ENCODE measurements at places on chromosomes 2 and 18.

DNA sequence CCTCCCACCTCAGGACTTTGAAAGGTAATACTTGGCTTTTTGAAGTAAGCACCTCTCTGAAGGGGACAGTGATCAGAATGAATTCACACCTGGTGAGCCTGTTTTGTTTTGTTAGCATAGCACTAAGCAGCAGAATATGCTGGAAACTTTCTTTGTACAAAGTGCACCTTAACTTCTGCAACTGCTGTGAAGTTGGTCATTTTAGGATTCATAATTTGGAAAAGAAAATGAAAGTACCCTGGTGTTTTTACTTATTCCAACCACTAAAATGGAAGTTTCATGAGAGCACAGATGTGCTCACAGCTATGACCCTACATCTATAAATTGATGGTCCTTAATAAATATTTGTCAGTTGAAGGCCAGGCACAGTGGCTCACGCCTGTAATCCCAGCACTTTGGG is 257.8 kb upstream of the STON1 start:
- DNase-seq = no peak

DNA sequence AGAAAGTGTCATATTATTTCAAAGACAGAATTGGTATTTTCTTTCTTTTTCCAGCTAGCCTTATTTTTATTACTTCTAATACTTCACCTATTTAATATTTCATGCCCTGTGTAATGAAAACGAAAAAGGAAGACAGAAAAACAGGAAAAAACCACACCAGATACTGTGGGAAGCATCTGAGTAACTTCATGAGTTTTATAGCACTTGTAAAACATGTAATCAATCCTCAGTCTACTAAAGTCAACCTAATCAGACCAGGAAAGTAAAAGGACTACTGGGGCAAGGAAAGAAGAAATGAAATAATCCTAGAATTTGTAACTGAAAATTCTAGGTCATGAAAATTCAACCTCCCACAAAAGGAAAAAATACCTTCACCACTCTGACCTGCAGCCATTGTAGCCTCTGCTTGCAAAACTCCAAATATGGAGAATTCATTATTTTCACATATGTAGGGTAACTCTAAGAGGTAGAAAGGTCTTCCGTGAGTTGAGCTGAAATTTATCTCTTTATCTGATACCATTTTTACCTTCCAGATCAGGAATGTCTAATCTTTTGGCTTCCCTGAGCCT is 34.7 kb upstream of the STRN start:
- no peak for DNase-seq

- no peak for DNase-seq
Measured at GRCh38 chr18:5500158-5500939, 43.4 kb downstream of the EPB41L3 start.

GRCh38 chr2:43114210-43114609 is 112.2 kb downstream of the ZFP36L2 start:
- DNase-seq = no peak

DNA sequence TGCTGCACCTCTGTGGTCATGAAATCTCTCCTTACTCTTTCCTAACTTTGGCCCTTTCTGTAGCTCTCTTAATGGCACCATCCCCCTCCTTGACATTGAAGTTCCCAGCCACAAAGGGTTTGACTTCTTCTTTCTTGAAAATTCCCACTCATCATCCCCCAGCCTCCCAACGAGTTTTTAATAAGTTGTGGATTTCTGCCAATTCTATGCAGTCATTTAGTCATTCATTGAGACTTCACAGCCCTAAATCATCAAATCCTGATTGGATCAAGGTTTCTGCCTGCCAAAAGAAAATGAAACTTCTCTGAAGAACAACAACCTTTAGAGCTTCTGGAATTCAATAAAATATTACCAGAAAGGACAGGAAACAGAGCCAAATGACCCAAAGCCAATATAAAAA is 354.3 kb downstream of the CLIP4 start:
- DNase-seq = no peak

- DNase-seq = no peak
Measured at GRCh38 chr2:10796703-10797102, 15.9 kb downstream of the PDIA6 start.

DNA sequence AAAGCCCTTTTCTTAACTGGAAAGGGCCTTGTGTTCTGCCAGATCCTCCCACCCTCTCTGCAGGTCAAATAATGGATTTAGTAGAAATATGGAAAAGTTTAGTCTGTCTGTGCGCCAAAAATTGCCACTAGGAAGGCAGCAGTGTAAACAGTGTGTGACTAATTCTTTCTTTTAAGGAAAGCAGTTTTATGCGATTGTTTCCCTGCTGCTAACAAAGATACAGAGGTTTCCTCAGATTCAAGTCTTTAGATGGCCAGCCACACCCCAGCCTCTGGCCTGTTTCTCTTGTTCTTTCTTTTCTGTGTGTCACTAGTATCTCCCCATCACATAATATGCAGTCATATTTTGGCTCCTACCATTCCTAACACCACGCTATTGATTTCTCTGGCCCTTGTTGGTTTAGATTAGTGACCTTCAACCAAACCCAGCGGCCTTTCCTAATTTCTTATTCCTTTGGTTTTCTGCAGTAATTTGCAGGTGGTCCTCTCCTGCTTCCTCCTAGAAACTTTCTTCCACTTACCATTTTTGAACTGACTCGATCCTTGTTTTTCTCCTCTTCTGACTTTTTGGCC is 157.4 kb downstream of the LTBP1 start:
- no peak for DNase-seq

GRCh38 chr2:174699993-174700766 is 64.1 kb downstream of the CHRNA1 start:
- DNase-seq = no peak

Data from effector CD8-positive, alpha-beta T cell (primary cell).